NCI-H1436 (cell line): ENCODE measurements at places on chromosomes 2 and 18.

DNA sequence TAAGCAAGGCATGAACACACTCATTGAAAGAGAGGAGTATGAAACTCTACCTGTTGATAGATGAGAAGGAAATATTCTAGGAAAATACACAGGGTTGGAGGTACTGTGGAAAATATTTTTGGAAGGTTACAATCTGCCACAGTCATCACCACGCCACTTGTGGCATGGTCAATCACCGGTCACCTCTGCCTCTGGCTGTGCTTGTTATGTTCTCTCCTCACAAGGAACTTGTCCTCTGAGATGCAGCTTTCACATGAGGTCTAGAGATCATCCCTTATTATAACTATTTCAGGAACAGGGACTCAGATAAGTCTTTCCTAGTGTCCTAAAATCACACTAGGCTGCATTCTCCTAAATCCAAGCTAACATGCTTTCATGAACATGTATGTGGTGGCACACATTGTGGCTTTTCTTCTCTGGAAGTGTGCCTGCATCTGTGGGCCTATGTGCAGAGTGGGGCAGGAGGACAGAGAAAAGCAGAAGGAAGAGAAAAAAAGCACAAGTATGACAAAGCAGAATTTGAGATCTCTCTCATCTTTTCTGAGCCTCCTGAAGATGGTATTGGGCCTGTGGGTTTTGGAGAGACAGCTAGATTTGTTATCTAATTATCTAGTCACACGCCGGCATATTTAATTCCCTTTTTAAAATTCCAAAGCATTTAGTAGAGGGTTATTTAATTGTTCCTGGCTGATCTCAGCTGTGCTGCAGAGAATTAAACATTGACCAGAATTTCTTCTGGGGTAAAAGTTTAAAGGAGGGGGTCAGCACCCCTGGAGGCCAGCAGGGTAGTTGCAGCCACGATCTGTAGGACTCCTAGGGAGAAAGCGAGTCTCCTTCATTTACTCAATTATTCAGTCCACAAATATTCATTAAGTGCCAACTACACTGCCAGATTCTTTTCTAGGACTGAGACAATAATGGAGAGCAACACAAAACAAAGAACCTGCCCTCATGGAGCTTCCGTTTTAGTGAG, 294.6 kb downstream of the RDH14 start:
- DNase-seq = no peak

DNA sequence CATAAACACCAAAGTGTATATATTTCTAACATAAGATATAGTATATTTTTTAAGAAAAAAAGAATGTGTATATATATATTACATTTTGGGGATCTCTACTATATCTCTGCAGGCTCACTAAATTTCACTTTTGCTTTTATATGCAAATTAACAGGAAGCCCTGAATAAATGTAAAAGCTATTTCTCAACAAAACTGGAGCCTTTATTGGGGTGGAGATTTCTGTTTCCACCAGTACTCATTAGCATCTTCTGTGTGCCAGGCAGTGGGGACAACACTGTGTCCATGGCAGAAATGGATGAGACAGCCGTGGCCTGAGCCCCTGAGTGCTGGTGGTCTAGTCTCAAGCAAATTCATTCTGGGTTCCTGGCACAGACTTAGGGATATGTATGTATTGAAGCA, 41.3 kb downstream of the C18orf63 start:
- DNase-seq = no peak

GRCh38 chr2:167200019-167200418, 311.7 kb downstream of the XIRP2 start:
- DNase-seq = no peak

DNA sequence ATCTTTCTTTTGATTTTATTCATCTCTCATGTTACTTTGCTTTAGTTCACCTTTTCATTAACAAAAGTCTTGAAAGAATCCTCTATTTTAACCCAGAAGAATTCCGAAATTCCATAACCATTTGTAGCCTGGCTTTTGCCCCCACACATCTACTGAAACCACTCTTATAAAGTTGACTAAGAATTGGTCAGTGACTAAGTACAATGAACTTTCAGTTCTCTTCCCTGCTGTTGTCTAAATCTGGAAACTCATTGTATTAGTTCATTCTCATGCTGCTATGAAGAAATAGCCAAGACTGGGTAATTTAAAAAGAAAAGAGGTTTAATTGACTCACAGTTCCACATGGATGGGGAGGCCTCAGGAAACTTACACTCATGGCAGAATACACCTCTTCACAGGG, 49.9 kb upstream of the PNPT1 start:
- DNase-seq = no peak

- no peak for DNase-seq
Observed at GRCh38 chr2:226017537-226017936, 618.0 kb downstream of the NYAP2 start.

DNA sequence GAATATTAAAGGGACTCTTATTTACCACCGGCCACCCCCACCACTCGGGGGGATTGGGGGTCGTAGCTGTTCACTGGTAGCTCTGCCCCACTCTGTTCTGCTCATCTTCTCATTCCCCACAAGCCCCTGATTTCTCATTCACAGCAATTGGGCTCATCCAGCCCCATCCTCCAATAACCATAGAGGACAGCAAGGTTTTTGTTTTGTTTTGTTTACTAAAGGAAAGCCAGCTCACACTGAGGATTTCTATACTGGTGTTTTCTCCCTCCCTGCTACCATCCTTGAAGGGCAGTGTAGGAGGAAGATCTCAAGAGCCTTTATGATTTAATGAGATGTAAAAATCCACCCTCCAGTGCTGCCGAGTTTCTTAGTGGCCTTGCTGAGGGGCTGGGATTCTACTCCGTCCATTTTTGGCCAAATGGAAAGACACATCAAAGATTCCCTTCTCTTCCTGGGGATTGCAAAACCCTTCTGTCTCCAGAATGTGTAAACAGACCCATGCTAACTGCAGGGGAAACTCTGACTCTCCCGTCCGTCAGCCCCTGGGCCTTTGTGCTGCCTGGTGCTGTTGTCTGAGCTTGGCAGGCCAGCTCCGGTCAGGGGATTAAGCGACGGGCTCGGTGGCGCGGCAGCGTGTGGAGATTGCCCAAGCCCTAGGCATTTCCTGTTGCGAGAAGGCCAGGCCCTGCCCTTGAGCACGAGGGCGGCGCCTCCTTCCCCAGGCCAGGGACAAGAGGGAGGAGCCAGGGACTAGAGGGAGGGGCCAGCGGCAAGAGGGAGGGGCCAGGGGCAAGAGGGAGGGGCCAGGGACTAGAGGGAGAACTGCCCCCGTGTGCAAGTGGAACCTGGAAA, 165.0 kb downstream of the ANTXR1 start:
- no peak for DNase-seq

DNA sequence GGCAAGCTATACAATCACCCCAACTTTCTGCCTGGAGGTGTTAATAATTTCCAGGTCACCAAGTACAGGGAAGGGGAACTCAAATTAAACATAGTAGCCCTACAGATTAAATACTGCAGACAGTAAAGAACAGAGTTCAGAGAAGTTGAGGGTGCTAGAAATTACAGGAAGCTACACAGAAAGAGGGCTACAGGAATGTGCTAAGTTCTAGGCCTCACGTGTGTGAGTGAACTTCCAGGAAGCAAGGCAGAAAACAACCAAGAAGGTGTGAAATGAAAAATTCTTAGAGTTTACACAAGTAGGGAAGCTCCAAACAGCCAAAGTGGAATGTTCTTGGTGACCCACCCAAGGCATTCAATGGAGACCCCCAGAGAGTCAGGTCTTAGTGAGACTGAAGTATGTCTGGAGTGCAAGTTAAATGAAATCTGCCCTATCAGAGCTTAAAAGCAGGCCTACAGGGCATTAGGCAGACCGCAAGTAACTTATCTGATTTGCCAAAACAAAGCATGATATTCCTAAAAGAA, 58.1 kb upstream of the RNU4ATAC start:
- DNase-seq = no peak

DNA sequence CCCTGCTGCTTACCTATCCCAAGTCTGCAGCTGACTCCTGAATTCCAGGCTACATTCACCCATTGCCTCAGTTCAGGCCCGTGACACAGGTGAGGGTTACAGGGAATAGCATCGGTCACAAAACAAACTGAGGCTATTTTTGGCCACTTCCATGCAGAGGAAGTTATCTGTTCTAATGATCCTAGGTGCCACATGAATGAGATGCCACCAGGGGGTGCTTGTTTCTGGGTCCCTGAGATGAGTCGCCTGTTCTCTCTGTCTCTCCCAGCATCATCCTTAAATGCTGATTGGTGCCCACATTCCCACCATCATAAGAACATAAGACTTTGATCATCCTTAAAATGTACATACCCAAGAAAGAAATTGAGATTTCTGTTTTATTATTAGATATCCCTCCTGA, 119.0 kb upstream of the CELF4 start:
- DNase-seq = no peak

DNA sequence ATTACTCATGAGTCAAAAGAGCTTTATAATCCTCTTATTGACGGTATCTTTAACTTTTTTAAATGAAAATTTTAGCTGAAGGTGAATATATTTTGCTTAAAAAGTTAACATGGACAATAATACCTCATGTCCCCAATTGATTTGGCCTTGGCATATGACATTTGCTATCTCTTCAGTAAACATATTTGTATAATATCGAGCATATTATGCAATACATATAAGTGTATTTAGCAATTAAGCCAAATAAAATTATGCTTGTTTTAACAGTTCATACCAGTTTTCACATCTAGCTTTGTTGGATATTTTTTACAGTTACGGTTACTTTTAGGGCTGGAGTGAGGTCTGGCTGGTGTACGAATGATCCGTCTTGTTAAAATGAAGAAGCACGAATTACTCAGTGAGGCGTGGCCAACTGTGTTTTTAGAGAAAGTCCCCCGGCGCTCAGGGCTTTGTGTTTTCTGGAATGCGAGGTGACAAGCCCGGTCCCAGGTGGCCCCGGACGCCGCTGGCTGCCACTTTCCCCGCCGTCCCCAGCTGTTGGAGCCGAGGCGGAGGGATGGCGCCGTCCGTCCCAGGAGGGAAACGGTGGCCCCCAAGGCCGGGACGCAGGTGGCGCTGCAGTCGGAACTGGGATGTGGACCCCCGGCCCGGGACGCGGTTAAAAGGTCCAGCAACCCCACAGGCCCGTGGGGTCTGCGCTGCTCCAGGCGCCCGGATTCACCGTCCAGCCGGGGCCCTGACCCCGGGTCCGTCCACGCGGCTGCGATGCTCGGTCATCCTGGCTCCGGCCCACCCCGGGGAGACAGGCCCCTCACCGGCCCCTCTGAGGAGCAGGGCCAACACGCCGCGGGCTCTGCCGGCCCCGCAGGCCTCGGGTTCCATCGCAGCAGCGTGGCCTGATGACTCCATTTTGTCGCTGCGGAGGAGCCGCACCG, 41.3 kb downstream of the TMEM18 start:
- no peak for DNase-seq

DNA sequence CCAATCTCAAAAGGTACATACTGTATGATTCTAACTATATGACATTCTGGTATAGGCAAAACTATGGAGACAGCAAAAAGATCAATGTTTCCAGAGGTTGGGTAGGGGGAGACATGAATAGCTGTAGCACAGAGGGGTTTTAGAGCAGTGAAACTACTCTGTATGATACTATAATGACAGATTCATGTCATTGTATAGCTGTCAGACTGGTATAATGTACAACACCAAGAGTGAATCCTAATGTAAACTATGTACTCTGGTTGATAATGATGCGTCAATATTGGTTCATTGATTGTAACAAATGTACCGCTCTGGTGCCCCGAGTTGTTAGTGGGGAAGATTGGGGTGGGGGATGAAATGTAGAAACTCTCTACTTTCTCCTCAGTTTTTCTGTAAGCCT, 172.4 kb upstream of the SPOPL start:
- no peak for DNase-seq

DNA sequence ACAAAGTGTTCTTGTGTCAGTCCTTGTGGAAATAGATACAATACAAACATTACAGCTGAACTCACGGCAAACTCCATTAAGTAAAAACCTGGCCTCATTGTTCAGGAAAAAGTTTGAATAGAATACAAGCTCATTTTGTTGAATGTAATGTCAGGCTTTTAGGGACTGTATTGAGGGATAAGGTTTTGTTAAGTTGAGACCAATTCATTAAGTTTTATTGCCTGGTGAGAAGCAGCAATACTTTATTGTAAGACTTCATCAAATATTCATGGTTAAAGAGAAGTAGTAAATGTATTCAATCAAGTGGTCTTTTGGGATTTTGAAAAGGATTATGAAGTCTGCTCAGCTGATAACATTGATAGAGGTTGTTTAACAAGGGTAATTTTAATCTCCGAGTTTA, 35.4 kb upstream of the METAP1D start:
- peak; percentile 45 for DNase-seq
